IPS DF 19.7 (cell line): ENCODE measurements at places on chromosomes 16 and 17.

DNA sequence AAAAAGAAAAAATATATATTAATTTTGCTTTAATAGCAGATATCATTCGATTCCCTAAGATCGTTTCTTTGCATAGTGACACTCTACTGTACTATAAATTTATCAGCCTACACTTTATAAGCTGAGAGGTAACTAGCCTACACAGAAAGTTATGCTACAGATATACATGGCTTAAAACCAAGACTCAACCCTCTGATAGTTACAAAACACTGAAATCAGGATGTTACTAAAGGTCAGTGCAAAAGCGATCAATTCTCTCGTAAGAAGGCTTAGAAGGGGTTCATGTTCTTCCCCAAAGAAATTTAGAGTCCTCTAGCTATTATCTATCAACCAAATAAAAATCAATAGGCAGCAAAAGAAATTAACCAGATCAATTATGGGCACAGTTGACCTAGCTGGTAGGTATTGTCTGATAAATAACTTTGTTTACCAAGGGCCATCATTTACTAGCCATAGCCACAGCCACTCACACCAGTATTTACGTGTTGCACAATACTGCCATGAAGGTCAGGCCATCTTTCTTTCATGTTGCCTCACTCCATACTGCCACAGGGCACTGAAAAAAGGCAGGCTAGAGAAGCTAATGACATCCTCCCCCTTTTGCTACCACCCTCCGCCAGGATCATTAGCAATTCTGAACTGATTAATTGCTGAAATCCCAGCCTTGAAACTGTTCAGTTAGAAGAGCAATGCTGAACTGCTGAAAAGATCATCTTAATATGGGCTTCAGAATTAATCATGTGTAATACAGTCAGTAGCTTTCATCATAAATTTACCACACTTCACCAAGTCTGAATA is 43.7 kb downstream of the RND2 start:
- DNase-seq = no peak

- no peak for DNase-seq
Measured at GRCh38 chr16:82311528-82311927, 141.5 kb upstream of the MPHOSPH6 start.

GRCh38 chr17:82000803-82001570 is 21.7 kb downstream of the CENPX start:
- no peak for DNase-seq

DNA sequence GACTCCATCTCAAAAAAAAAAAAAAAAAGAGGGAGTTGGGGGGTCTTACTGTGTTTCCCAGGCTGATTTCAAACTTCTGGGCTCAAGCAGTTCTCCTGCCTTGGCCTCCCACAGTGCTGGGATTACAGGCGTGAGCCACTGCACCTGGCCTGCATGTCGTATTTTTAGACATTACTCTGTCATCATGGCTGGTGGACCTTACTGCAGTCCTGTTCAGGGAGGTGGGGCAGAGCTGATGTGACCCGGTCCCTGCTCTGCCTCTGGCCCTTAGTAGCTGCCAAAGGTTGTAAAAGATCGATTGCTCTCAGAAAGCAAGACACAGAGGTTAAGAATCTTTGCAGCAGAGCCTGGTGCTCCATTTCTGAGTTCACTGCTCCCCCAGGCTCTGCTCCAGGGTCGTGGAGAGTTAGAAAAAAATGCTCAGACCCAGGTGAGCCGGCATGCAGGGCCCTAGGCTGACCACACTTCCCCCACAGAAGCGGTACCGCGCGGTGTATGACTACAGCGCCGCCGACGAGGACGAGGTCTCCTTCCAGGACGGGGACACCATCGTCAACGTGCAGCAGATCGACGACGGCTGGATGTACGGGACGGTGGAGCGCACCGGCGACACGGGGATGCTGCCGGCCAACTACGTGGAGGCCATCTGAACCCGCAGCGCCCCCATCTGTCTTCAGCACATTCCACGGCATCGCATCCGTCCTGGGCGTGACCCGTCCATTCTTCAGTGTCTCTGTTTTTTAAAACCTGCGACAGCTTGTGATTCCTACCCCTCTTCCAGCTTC is 7.1 kb upstream of the LASP1NB start:
- DNase-seq = no peak

GRCh38 chr16:66147291-66147690 is 219.2 kb upstream of the CDH5 start:
- DNase-seq = no peak

GRCh38 chr16:72812672-72813071 is 235.3 kb downstream of the ZFHX3 start:
- no peak for DNase-seq

GRCh38 chr16:48284772-48285409 is 37.6 kb upstream of the ABCC11 start:
- no peak for DNase-seq

- DNase-seq = no peak
Measured at GRCh38 chr16:25013751-25014499, 1.2 kb downstream of the ARHGAP17 start.

DNA sequence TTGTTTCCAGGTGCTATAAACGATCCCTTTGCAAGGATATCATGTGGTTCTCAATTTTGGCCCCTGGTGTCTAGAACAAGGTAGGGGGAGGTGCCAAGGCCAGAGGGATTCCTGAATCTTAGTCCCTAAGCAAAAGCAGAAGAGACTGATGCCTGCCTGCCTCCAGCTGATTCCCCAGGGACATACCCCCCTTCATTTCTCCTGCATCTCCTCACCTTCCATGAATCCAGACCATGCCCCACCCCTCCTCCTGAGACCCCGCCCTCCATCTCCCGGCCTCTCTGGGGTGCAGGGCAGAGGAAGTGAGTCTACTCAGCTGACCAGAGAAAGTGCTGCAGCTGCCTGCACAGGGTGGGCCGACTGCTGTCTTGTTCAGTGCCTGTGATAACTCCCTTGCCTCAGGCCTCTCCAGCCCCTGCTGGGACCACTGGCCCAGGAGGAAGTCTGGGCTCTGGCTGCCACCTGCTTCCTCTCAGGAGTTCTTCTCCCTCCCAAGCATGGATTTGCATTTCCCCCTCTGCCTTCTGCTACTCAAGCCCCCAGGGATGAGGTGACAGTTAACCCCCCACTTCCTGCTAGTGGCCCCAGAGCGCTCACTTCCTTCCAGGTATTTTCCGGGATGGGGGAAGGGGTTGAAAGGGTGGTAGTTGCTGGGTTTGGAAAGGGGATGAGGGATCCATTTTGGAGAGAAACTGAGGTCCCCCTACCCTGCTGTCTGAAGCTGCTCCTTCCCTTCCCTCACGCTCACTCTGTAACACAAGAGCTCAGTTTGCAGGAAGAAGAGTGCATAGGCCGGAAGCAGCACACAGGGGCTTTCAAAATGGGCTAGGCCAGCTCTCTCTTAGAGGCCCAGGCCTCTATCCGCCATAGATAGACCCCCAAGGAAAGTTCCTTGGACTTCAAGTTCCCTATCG is 10.5 kb upstream of the TSPOAP1 start:
- no peak for DNase-seq

DNA sequence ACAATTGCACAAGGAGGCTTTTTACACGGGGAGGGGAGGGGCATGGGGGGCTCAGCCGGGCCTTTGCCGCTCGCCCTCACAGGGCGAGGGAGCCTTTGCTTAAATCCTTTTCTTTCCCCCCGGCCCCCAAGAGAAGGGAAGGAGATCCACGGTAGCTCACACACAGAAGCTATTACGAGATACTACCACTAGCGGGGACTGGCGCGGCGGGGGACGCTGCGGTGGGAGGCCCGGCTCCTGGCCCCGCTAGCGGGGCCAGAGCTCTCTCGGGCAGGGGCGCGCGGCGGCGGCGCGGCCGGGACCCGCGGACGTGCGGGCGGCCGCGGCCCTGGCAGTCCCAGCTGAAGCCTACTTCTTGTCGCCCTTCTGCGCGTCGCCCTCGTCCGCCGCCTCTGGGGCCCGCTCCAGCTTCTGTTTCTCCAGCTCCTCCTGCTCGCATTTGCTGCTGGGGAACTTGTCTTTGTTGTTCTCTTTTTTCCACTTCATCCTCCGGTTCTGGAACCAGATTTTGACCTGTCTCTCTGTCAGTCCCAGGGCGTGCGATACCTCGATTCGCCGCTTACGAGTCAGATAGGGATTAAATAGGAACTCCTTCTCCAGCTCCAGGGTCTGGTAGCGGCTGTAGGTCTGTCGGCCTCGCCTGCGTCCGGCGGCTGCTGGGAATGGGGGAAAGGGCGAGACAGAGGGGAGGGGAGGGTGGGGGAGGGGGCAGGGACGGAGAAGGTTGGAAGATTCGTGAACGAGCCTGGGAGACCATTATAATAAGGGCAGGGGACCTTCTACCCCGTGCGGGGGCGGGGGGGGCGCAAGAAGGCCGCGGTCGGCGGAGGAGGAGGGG is 2.0 kb downstream of the HOXB8 start:
- DNase-seq = no peak

DNA sequence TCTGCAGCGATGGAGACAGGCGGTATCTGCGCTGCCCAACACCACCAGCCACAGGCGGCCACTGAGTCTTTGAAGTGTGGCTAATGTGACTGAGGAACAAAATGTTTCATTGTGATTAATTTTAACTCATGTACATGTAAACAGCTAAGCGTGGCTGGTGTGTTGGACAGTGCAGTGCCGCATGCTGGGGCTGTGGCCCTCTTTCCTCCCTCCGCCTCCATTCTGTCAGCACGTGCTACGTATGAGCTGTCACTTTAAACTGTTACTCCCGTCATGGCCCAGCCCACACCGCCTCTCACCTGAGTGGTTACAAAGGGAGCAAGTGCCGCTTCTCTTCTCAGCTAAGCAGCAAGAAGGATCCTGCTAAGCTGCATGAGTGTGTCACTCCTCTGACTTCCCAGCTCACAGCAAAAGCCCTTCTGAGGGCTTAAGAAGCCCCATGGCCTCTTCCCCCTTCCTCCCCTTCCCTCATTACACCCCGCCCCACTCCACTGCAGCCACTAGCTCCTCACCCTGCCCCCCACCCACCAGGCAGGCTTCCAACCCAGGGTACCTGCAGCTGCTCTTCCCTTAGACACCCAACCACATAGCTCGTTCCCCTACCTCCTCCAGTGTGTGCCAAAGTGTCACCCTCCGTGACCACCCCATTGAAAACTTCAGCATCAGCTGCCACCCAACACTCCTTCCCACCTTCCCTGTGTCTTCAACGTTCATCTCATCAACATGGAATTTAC is 15.0 kb downstream of the HASPIN start:
- DNase-seq = no peak

- DNase-seq = no peak
Measured at GRCh38 chr17:75442168-75443103, 14.0 kb upstream of the TMEM94 start.

- no peak for DNase-seq
Measured at GRCh38 chr17:3506054-3506453, 30.3 kb downstream of the ASPA start.

GRCh38 chr16:26951950-26952349 is 114.8 kb upstream of the C16orf82 start:
- no peak for DNase-seq

GRCh38 chr17:68127914-68128313 is 92.4 kb downstream of the KPNA2 start:
- DNase-seq = no peak

DNA sequence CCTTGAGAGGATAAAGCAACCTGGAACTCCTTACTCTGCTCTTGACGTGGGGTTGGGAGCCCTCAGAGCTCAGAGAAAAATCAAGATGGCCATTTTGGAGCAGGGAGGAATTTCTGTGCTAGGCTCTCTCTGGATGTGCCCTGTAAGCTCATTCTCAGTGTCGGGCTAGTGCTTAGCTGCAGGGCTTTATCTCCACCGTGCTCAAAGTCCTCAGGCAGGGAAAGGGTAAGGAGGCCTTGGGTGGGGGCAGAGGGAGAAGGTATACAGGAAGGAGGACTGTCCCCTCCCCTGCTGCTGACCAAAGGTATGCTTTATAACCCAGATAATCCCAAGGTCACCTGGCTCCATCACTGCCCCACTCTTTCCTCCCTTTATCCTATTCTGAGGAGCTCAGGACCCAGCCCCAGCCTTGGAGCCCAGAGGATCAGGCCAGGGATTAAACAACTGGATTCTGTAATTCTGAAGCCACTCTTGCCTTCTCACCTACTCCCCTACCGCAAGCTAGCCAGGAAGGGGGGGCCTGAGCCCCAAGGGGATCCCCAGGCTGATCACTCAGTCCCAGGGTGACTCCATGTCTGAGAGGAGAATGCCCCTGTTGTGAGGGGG is 1.1 kb downstream of the DHRS11 start:
- DNase-seq = no peak

GRCh38 chr16:85635545-85636140 is 22.5 kb downstream of the GSE1 start:
- no peak for DNase-seq

DNA sequence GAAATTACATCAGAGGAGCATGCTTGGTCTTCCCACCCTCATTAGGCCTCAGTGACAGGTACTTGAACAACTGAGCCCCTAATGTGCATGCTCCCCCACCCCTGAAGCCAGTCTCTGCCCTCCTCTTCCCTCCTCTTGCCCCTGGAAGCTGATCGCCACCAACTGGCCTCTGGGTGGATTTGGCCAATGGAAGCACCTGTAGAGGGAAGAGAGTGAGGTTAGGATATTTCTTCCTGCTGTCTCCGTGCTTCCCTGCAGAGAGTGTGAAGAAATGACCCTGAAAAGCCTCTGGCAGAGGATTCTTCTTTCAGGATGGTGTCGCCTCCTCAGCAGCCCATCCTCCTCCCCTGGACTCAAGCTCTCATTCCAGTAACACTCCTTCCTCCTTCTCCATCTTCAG is 5.9 kb upstream of the CBLN1 start:
- no peak for DNase-seq

- DNase-seq = no peak
Measured at GRCh38 chr16:11004351-11004750, 60.0 kb downstream of the CLEC16A start.

GRCh38 chr17:78345791-78346494 is 13.9 kb downstream of the SOCS3 start:
- DNase-seq = no peak

GRCh38 chr17:69402052-69402451 is 12.4 kb upstream of the MAP2K6 start:
- DNase-seq = no peak

DNA sequence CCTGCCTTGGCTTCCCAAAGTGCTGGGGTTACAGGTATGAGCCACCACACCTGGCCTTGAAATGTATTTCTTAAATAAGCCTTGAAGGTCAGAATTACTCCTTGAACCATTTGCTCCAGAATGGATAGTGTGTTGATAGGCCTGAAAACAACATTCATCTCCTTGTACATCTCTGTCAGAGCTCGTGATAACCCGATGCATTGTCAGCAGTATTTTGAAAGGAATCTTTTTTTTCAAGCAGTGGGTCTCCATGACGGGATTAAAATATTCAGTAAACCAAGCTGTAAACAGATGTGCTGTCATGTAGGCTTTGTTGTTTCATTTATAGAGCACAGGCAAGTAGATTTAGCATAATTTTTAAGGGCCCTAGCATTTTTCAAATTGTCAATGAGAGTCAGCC is 16.6 kb downstream of the NSRP1 start:
- DNase-seq = no peak

- DNase-seq = no peak
Measured at GRCh38 chr16:27449434-27450195, 47.6 kb downstream of the IL21R start.

GRCh38 chr16:52783616-52784015 is 236.7 kb upstream of the TOX3 start:
- no peak for DNase-seq
